ENCODE measurements at places on chromosomes 4 and X.

- no peak for DNase-seq
These were observed 19.6 kb downstream of the RCHY1 start for GRCh38 chr4:75494563-75494962.

GRCh38 chr4:97457253-97457652 lies 686.0 kb downstream of the STPG2 start:
- no peak for DNase-seq

GRCh38 chr4:85534120-85534519 lies 59.2 kb downstream of the ARHGAP24 start:
- no peak for DNase-seq

DNA sequence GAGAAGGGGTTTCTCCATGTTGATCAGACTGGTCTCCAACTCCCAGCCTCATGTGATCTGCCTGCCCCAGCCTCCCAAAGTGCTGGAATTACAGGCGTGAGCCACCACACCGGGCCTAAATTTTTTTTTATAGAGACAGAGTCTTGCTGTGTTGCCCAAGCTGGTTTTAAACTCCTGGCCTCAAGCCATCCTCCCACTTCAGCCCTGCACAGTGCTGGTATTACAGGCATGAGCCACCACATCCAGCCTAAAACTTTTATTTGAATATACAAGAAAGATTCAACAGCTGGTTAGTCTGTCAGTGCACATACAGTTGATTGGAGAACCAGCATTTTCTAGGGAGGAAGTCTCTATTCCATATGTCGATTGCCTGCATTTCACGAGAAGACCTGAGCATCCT lies 91.2 kb downstream of the LRP2BP start:
- no peak for DNase-seq

DNA sequence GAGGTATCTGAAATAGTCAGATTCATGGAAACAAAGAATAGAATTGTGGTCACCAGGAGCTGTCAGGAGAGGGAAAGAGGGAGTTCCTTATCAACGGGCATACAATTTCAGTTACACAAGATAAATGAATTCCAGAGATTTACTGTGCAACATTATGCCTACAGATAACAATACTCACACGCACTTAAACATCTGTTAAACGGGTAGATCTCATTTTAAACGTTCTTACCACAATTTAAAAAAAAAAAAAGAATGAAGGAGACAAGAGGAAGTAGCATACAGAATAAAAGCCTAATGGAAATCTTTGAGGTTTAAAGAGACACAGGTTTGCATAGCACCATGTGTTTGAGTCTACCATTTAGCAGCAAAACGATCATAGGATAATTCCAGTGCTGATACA lies 298.0 kb downstream of the DKK2 start:
- DNase-seq = no peak

DNA sequence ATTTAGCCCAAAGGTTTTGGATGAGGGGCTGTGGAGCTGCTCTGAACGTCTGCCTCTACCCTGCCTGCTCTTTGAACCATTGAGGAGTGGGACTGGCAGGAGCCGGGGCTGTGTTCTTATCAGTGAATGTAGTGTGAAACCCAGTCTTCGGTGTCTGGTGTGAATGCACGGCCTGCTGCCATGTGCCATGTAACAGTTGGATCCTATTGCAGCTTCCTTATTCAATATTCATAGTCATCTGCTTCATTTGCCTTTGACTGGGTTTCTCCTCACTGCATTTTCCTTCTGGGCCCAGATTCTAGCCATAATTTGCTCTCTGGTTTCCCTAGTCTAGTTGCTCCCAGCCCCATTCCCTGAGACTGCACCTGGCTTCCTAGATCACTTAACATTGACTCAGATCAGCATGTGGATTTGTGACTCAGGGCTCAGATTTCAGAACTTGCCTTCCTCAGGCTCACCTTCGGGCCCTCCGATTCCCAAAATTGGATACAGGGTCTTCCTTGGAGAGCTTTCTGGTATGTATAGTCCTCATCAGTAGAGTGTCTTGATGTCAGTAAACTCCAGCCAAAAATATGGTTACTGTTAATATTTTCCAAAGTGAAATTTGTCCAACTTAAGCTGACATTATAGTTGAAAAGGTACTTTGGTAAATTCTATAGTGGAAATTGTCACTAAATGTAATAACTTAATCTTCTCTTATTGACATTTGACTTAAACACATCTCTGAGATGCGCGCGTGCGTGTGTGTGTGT lies 94.0 kb upstream of the DDIT4L start:
- no peak for DNase-seq

DNA sequence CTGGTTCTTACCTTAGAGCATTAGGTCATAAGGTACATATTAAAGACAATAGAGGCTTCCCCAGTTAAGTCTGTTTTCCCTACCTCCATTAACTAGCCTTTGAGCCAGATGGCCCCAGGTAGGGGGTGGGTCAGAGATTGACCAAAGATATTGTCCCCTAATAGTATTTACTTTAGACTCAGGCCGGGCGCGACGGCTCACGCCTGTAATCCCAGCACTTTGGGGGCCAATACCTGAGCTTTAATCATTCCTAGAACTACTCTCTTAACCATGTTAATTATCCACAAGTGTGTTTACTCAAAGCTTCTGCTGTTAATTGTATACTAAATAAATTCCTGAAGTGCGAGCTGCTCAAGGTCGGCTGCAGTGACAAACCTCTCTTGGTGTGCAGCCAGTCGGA lies 28.0 kb upstream of the AMBN start:
- peak; percentile 35 for DNase-seq

GRCh38 chr4:38985410-38986100 lies 46.7 kb downstream of the TMEM156 start:
- DNase-seq = no peak

- DNase-seq = no peak
These were observed 72.4 kb downstream of the NRK start for GRCh38 chrX:105894721-105895120.

DNA sequence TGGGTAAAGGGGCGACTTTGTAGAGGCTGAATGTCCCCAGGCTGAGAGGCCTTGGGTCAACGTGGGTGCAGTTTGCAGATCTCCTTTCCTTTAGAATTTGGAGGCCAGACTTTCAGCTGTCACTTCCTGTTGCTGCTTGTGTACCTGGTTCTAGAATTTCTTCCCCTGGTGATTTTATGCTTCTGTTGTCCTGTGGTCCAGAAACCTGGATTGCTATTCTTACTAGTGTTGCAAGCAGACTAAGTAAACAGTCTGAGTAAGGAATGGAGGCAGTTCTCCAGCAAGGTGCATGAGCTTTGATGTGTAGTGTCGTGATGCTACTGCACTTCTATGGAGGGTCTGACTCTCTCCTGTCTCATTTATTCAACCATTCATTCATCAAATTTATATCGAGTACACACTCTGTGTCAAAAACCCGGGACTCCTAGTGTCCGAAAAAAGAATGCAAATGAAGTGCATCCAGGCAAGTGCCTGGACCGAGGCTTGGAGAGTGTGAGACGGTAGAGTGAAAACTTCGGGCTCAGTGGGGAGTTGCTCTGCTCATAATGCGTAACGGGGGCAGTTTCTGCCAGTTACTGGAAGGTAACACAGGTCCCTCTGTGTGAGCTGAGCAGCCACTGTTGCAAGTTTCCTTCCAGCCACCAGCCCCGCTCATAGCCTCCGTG lies 83.3 kb downstream of the SORCS2 start:
- no peak for DNase-seq

- no peak for DNase-seq
These were observed 10.2 kb downstream of the BEND2 start for GRCh38 chrX:18210470-18210869.

DNA sequence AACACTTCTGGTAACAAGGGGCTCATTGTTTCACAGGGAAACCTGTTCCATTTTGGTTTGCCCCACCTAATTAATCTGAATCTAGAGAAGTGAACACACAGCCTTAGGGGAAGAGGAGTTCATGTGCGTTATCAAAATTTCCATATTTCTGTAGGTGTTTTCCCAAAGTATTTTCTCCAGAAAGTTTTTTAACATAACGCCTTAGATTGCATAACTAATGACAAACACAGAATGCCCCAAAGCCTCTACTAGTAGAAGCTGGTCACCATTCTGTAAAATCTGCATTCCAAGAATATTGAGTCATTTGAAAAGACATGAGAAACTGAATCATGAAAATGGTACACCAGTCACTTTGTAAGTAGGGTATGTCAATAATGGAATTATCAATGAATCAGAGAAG lies 41.1 kb downstream of the IL13RA2 start:
- DNase-seq = no peak

DNA sequence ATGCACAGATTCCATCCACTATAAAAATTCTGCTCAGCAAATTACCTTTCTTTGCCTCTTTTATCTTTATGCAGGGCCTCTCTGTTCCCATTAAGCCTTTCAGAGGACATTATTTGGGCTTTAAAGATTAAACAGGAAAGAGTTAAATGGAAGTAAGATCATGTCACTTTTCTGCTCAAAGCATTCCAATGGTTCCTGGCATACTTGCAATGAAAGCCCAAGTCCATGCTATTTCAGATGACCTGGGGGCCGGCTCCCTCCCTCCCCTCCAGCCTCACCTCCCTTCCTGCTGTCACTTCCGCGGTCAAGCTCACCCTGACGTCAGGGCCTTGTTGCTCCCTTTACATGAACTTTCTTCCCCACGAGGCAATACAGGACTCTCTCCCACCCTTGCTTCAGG lies 125.5 kb downstream of the C4orf51 start:
- DNase-seq = peak; percentile 86

- DNase-seq = no peak
These were observed 74.2 kb downstream of the BEND4 start for GRCh38 chr4:42078184-42078801.

GRCh38 chrX:41449615-41450014 lies 2.5 kb downstream of the NYX start:
- DNase-seq = no peak

- no peak for DNase-seq
These were observed 118.7 kb upstream of the PRPS2 start for GRCh38 chrX:12672367-12673106.

GRCh38 chrX:26649534-26649933 lies 433.6 kb downstream of the MAGEB5 start:
- no peak for DNase-seq

GRCh38 chr4:3201718-3202702 lies 46.9 kb upstream of the MSANTD1 start:
- DNase-seq = no peak

DNA sequence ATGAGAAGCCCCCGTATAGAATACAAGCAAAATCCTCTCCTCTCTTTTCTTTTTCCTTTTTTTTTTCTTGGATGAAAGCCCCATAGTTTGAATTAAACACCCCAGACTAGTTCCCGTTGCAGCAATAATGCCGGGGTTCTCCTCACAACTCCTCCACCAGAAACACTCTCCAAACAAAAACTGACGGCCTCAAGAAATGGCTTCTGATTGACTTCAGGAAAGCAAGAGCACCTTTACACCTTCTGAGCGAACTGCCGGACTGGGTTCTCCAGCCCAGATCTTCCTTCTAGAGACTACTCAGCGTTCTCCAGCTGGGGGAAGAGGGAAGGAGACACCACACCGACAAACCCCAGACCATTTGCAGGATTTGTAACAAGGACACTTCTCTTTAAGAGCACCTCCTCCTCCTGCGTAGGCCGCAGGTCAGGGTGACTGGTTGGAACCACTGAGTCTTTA lies 4.0 kb downstream of the HAND2 start:
- peak; percentile 44 for DNase-seq

DNA sequence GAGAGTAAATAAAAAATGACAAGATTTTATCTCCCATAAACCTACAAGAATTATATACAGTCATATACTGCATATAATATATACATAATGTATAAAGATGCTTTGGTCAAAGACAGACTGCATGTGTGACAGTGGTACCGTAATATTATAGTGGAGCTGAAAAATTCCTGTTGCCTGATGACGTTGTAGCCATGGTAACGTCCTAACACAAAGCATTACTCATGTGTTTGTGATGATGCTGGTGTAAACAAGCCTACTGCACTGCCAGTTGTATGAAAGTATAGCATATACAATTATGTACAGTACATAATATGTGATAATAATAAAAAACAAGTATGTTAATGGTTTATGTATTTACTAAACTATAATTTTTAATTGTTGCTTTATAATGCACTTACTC lies 245.2 kb upstream of the CENPE start:
- DNase-seq = no peak

GRCh38 chr4:155419266-155419665 lies 42.5 kb upstream of the MAP9 start:
- DNase-seq = no peak

DNA sequence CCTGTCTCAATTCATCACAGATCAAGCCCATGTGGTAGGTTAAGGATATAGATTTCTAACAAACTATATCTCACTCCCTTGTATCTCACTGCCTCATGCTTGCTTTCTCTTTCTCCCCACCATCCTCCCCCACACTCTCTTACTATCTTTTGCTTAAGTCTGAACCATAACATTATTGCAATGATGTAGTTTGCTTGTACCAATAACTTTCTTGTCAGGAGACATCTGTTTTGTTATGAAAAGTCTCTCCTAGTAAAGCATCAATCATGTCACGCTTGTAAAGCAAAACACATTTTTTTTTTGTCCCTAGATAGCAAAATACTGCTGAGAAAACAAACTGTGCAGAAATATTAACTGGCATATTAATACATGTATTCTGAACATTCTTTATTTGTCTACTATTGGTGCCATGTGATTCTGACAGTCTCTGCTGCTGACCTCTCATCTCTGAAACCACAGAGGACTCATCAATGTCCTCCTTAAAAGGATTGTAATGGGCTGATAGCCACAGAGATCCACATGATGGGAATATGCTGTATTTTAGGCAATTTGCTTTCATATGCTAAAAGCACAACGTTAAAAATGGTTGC lies 217.5 kb downstream of the VEGFC start:
- DNase-seq = no peak

- no peak for DNase-seq
These were observed 111.4 kb downstream of the MAD2L1 start for GRCh38 chr4:119955256-119955655.

DNA sequence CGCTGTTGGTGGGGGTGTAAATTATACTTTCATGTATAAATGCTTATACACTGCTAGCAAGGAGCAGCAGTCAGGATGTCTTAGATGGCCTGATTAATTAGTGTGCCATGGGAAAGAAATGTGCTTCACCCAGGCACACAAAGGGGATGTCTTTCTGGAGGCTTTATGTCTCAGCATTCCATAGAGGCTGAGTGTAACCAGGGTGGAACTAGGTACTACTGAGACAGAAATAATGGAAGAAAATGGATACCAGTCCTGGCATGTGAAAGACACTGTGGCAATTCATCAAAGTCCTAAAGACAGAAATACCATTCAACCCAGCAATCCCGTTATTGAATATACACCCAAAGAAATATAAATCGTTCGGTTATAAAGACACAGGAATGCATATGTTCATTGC lies 52.5 kb downstream of the PF4 start:
- DNase-seq = no peak

- no peak for DNase-seq
These were observed 47.9 kb upstream of the RPA4 start for GRCh38 chrX:96835660-96836289.

DNA sequence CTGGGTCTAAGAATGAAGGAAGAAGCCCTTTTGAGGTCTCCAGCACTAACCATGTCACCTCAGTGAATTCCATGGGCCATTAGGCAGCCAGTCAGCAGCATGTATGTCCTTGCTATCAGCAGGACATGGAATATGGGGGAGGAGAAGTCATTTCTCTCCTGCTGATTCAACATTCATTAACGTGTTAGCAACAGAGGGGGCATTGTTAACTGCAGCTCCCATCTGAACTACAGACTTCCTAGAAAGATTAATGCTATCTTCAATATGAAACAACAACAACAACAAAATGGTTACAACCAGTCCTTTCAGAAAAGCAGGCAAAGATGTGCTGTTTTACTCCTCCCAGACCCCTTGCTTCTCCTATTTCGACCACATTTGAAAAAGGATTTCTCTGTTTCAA lies 120.4 kb upstream of the SLC34A2 start:
- DNase-seq = no peak

- no peak for DNase-seq
These were observed 179.6 kb downstream of the CCSER1 start for GRCh38 chr4:90306810-90307209.
